ENCODE measurements at places on chromosomes 4 and X.
A peak's percentile ranks its signal among the peaks of the same experiment; 100 is the strongest.

DNA sequence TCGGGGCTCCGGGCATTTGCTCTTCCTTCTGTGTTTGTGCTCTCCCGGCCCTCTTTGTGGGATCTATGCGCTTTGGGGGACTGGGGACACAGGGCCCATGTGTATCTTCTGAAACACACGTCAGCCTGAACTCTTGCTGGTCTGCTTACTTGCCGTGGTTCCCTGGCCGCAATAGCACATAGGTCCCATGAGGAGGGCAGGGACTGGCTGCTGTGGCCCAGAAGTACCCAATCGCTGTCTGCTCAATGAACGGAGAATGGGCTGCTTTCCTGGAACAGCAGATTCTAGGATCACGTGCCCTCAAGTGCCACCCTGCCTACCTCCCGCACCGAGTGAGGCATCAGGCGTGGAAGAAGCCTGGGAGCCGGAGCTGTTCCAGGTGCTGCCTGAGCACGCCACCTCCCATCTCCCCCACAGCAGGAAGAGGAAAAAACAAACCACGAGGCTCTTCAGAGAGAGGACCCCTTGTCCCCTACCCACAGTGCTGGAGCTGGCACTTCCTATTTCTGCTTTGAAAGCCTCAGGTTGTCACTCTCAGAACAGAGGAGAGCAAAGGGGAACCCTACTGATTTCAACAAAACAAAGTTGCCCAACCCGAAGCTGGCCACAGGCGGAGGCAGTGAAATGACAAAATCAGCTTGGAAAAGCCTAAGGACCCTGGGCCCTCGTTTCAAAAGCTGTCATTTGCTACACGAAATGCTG is 3.8 kb downstream of the G6PD start:
- DNase-seq = no peak

GRCh38 chr4:5814421-5814820 is 78.5 kb downstream of the CRMP1 start:
- no peak for DNase-seq

DNA sequence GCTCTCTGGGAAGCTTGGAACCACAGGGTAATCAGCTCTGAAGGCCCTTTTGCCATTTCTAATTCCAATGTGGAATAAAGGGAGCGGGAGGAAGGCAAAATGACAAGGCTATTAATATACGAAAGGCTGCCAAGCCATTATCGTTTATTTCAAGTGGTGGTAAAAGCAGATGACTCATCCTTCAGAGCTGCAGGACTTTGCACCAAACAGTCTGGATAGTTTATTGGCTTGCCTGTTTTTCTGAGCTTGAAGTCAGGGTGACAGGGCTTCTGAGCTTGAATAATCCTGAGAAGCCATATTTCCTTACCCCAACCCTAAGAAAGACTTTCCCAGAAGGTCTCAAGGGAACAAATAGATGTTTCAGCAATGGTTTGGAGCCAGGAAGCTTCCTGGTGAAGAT is 7.7 kb upstream of the GABRE start:
- DNase-seq = peak; percentile 43

DNA sequence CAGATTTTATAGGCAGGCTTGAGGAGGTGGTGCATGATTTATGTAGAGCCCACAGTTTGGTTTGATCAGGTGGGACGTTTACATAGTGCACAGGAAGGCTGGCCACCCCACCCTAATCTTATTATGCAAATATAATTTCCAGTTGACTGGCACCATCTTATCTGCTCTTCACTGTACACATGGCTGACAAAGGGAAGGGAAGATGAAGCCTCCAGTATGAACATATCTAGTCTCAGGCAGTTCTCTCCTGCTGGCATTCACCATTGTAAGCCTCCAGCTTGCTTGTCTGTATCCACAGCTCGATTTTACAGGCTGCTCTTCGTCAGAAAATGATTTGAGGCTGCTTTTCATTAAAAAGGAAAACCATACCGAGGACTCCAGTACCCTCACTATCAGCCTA is 278.3 kb downstream of the TECRL start:
- DNase-seq = no peak

All from AG08396 (cell line).